ENCODE measurements at places on chromosomes 16 and 17.

DNA sequence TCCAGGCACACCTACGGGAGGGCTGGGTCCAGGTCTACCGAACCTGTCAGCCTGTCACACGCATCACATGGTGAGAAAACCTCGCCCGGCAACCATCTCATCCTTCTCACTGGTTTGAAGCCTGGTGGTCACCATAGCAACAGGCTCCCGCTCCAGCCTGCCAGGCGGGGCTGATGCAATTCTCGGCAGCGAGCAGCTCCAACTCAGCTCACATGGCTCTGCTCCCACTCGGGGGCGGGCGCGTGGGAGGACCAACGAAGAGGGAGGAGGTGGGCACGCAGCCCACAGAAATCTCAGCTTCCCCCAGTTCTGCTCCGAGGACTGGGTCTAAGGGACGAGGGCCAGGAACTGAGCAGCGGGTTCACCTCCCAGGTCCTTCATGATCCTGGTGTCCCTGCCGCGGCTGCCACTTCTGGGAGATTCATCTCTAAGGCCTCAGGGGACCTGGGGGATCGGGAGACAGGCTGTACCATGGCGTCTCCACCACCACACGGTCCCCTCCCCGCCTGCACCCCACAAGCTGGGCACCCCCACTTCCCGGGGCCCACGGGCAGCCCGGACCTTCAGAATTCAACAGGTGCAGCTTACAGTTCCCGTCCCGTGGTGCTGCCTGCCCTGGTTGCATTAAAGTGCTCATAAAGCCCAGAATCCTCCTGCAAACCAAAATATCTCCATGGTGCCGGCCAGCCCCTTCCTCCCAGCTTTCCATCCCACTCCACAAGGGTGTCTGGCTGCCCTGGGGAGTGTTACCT, 25.8 kb downstream of the ABR start:
- peak; percentile 83 for DNase-seq

GRCh38 chr16:83971165-83972130, 3.4 kb downstream of the NECAB2 start:
- no peak for DNase-seq

DNA sequence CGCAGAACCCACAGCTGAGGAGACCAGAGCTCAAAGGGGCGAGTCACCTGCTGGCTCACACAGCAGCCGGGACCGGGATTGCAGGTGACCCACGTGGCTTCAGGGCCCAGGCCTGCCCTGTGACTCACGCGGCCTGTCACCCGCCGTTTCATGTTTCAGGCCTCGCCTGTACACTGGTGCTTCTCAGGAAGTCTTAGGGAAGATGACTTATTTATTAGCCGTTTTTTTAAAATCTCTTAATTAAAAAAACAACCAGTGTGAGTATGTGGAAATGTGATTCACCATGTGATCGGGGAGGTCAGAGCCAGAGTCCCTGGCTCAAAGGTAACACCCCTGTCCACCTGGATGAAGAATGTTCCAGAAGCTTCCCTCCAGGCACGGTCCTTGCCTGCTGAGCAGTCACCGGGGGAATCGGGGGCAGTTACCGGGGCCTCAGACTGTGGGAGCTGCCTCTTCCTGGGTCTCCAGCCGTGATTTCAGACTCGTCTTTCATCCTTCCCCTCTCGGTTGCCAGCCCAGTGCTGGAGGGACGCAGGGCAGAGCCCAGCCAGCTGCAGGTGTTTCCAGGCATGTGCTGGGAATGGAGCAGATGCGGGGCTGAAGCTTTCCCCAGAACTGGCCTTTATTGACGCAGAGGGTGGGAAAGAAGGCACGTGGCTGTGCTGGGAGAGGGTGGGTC, 49.3 kb downstream of the CMIP start:
- peak; percentile 58 for DNase-seq

DNA sequence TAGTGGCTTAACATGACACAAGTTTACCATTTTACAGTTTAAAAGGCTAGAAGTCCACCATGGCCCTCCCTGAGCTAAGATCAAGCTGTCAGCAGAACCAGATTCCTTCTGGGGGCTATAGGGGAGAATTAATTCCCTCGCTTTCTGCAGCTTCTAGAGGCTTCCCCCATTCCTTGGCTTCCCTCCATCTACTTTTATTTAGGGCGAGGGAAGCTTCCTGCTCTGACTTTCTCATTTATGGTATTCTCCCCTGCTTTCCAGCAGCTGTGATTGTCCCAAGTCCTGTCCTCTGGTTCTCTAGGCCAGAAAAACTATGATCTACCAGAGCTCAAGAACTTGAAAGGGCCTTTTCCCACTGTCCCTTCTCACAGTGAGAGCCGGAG, 4.3 kb downstream of the CETP start:
- DNase-seq: no peak

DNA sequence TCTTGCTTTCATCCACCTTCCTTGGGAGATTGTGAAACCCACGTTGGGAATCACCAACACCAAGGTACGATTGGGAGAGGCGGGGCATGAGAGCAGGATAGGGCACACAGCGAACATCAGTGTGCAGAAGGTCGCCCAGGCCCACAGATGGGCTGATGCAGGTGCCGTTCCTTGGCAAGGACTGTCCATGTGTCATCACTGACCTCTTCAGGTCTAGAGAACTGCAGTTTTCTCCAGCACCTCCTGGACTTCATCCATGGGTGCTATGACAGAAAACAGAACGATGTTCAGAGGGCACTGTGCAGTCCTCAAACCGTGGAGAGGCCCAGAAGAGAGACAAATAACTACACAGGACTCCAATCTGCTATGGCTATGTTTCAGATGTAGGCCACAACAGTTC, 23.9 kb upstream of the TAT start:
- DNase-seq: no peak

- no peak for DNase-seq
These were observed 148.2 kb upstream of the GOT2 start for GRCh38 chr16:58882292-58882691.

DNA sequence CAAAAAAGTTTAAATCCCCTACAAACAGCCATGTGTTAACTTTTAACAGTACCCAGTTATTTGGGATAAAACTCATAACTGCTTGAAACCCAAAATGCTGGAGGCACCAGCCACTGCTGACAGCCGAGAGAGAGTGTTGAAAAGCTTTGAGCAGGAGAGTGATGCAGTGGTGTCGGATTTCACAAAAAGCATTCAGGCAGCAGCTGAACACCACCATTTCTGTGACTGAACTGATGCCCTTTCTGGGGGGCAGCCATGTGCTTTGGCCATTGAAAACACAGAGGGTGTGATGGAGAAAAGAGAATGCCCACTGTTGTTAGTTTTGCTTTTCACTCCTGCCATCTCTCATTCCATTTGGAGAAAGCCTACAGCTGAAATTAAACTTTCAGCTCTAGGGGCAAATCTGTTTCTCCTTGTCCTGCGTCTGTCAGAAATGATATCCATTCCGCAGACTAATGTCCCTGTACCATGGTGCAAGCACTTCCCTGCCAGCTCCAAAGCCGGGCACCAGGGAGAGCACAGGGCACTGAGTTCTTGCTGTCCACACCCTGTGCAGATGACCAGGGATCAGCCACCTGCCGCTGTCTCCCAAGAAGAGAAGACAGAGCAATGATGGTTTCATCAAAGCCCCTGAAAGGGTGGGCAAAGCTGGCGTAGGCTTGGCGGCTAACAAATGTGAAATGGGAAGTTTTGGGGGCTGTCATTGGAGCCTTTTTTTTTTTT, 16.6 kb upstream of the MLYCD start:
- no peak for DNase-seq

GRCh38 chr16:28317040-28317880, 24.9 kb downstream of the SBK1 start:
- peak; percentile 15 for DNase-seq

Measured in amniotic epithelial cell (primary cell).